Activated CD4-positive, alpha-beta T cell treated with anti-CD3 and anti-CD28 coated beads, Interleukin-2, amount 50 U/mL, for 24 hours (primary cell): ENCODE measurements at places on chromosomes 6 and 20.

GRCh38 chr6:37858363-37858762 lies 38.8 kb downstream of the ZFAND3 start:
- no peak for DNase-seq

DNA sequence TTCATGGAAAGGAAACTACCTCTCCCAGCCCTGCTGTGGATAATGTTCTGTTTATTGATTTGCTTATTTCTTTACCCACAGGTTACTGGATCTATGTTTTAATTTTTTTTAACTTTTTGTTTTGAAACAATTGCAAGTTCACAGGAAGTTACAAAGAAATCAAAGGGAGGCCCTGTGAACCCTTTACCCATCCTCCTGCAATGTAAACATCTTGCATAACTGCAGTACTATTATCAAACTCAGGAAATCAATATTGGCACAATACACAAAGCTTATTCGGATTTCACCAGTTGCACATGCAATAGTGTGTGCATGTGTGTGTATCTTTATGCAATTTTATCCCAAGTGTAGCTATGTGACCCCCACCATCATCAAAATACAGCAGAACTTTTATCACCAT lies 398.0 kb downstream of the BTBD3 start:
- DNase-seq: no peak

DNA sequence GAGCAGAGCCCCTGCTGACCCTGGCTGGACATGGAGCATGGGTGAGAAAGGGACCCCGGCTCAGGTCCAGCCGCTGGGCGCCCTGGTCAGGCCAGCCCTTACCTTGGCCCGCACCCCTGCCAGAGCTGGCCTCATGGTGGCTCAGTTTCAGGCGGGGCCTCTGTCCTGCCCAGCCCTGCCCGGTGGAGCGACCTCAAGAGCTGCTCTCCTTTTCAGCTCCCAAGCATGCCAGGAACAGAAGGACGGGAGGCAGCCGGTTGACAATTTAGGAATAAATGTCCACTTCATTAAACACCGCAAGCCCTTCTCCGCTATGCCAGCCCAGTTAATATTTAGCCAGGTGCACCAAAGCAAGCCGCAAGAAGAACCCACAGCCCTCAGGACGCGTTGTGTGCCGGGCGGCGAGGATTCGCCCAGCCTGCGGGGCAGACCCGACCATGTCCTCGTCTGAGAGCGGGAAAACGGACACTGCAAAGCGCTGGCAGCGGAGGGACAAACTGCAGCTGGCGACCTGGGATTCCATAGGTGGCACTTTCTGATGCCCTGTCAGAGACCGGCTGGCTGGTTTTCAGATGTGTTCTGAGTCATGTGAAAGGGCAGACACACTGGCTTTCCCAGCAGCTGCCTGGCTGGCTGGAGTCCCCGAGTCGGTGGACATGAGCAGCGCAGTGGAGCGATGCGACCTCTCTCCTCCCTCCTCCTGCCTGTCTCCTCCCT lies 221.9 kb downstream of the TTLL2 start:
- no peak for DNase-seq

DNA sequence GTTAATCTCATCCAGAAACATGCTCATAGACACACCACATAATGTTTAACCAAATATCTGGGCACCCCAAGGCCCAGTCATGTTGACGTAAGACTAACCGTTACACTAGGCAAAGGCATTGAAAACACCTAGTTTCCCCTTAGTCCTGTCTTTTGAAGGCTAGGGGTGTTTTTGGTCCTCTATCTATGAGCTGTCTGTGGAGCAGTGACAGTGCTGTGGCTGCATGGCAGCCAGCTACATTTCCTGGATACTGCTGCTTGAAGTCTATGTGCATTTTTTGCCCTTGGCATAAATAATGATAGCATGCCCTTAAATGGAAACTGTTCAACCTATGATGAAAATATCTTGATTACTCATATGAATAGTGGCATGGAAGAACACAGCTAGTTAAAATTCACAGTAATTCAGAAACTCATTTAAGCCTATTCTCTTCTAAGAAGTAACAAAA lies 18.6 kb downstream of the FARS2 start:
- no peak for DNase-seq

- DNase-seq: no peak
Observed at GRCh38 chr6:132456700-132457143, 55.4 kb upstream of the MOXD1 start.

- no peak for DNase-seq
Observed at GRCh38 chr20:61830241-61830930, 235.3 kb downstream of the TAF4 start.

- no peak for DNase-seq
Observed at GRCh38 chr20:19903168-19903811, 113.9 kb upstream of the NAA20 start.

DNA sequence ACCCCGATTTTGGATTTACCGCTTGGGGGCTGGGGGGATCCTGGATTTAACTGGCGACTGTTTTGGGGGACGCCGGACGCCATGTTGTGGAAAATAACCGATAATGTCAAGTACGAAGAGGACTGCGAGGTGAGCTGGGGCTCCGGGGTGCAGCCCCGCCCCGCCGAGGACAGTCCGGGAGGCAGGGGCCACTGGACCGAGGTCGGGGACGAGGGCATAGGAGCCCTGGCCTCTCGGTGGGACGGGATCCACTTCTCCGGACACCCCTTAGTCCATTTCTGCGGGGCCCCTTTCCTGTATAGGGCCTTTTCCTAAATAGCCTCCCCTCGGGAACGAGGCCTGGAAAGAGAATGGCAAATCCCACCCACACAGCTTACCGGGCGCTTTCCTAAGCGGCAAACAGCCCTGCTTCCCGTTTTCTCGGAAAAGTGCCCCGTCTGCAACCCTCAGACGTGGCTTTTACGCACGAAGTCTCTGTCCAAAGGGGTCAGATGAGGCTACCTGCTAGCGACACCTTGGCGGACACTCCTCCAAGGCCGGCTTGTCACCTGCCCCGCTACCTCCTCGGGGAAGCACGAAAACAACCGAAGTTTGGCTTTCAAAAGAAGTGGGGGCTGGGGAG lies 469 bp downstream of the TFAP2C start:
- no peak for DNase-seq

- DNase-seq: no peak
Observed at GRCh38 chr6:165668951-165669350, 5.9 kb upstream of the PDE10A start.

GRCh38 chr20:35093267-35093884 lies 769 bp upstream of the TRPC4AP start:
- peak; percentile 42 for DNase-seq

DNA sequence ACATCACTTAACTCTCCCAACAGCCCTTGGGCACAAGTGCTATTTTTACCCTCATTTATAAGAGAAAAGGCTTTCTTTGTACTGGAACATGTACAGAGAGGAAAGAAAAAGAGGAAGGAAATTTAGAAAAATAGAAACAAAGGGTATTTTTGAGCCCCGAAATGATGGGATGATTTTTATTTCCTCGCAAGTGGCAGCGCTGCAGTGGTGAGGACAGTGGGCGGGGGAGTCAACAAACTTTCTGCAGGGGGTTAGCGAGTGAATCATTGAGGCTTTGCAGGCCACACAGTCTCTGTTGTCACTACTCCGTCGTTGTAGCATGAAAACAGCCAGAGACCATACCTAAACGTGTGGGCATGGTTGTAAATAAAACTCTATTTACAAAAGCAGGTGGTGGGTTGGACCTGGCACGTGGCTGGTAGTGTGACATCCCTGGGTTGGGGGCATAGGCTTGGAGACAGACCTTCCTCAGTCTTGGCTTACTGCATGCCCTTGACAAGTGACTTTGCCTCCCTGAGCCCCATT lies 25.5 kb upstream of the OCSTAMP start:
- DNase-seq: no peak

- no peak for DNase-seq
Observed at GRCh38 chr20:39954621-39955020, 734.4 kb downstream of the MAFB start.

DNA sequence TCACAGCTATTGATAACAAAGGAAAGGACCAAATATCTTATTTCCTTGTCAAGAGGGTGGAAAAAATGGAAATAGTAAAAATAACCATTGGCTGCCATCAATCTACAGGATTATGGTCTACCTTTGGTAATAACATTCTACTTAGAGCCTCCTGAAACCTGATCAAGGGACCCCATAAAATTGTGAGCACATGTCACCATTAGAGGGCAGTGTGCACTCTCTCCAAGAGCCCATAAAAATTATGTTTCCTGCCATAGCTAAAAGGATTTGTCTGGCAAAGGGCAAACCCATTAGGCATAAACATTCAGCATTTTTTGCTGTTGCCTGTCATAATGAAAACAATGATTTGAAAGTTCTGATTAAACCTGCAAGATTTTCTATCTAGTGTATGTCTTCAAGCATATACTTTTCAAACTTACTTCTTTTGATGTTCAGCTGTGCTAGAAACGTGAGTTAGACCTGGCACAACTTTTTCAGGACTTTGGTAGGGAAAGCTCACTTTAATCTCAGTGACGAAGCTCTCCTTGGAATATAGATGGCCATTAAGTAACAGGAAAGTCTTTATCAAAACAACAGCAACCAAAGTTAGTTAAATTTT lies 120.7 kb upstream of the ZFP64 start:
- DNase-seq: peak; percentile 49

GRCh38 chr20:4516876-4517275 lies 204.8 kb upstream of the PRND start:
- no peak for DNase-seq

DNA sequence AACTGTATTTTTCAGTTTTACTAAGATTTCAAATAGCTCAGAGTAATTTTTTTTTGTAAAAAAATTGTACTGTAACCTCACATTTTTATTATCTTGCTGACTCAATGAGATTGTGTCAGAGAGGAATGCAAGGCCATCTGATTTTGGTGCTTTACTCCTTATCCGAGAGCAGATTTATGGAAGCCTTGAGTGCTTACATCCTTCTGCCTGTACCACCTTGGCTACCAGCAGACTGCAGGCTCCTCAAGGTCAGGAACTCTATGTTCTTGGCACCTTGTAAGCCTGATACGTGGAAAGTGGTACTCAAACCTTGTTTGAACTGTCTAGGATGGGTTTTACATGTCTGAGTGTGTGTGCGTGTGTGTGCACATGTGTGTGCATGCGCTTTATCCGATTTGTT lies 80.1 kb upstream of the MLIP start:
- DNase-seq: no peak

GRCh38 chr20:17698384-17698783 lies 1.4 kb upstream of the BANF2 start:
- no peak for DNase-seq

DNA sequence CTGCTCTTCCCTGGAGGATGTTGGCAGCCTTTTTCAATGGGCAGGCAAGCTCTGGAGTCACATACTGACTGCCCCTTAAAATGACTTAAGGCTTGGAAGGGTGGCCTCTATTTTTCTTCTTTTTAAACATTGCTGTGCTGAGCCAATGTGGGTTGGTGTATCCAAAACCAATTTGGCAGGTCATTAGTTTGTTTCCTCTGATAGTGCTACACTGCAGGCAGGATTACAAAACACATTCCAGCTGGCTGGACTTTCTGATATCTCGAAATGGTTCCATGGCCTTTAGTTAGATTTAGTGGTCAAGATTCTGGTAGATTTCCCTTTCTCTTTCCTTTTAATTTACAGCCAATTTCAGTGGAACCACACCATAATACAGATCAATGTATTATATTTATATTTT lies 28.1 kb upstream of the BMP2 start:
- DNase-seq: no peak

- no peak for DNase-seq
Observed at GRCh38 chr6:151326116-151326825, 65.1 kb downstream of the ZBTB2 start.

DNA sequence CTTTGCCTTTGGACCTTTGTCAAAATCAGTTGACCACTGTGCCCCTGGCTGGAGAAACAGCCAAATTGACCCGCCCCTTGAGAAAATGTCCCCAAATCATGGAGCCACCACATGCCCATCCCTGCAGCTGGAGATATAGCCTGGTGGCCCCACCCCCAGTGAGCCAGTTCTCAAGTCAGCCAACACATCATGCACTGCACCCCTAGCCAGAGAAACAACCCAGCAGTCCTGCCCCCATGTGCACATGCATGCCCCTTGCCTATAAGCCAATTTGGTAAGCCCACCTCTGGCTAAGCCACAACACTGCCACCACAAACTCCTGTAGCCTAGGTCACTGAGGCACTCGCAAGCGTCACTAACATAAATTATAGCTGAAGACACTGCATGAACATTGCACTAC lies 174.2 kb upstream of the ECI2 start:
- DNase-seq: no peak

DNA sequence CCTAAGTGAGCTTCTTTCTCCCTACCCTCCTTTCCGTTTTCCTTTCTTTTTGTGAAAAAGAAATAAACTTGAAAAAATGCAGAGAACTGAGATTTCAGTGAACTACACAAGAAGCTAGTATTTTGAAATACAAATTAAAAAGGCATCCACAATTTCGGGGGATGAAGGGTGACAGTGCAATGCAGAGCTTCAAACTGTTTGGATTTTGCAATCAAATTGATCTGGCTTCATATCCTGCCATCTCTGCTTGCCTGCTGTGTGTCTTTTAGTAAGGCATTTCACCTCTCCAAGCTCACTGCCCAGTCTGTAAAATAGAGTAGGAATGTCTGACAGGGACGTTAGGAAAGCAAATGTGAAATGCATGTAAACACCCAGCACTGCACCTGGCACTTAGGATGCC lies 258.0 kb downstream of the HACE1 start:
- DNase-seq: no peak

- DNase-seq: no peak
Observed at GRCh38 chr6:146856296-146856695, 257.5 kb downstream of the ADGB start.

DNA sequence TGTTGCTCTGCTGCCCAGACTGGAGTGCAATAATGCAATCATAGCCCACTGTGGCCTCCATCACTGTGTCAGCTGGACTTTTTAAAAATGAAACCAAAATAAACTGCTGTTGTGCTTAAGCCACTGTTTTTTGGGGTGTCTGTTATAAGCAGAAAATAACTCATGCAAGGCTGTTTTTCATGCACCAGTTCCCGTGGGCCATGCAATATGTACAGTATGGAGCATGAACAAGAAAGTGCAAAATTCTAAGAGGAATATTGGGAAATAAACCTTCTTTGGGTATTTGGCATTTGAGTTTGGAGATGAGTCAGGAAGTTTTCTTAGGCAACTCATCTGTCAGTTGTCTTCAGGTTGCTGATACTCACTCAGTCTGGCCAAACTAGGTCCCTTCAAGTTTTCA lies 14.9 kb upstream of the ZFAND3 start:
- no peak for DNase-seq

DNA sequence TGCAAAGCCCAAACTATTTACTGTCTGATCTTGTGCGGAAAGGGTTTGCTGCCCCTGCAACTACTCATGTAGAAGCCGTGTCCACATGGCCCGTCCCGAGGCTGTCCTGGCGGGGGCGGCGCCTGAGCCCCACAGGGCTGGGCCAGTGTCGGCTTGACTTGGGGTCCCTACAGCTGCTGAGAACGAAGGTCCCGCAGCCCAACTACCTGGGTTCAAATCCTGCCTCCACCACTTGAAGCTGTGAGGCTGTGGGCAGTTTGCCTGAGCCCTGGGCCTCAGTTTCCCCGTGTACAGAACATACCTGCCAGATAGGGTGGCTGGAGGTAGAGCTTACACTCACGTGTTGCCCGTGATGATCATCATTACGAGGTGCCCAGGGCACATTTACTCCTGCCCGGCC lies 111.1 kb downstream of the SULF2 start:
- no peak for DNase-seq
